ENCODE measurements at places on chromosomes 11 and 22.

DNA sequence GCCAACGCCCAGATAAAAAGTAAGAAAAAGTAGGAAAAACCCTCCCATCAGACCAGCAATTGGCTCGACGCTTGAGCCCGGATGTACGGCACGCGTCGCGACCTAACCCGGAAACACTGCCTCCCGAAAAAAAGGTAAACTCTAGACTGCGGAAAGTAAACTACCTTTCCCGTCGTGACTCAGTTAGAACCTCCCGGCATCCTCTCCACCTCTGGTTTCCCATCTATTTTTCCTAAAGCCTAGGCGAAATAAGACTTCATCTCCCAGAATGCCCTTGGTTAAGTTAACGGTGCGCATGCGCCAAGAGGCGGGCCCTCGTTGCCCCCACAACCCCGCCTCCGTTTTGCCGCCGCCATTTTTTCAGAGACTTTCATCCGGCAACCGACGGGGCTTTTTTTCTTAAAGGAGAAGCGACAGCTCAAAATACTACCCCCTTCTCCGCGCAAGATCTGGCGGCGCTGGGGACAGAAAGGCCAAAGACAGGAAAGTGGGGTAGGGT lies 678 bp upstream of the ZFP91 start:
- DNase-seq: peak; percentile 81

GRCh38 chr11:26063915-26064314 lies 268.0 kb upstream of the ANO3 start:
- no peak for DNase-seq

- no peak for DNase-seq
These were observed 876.3 kb downstream of the FAM181B start for GRCh38 chr11:81857386-81857785.

GRCh38 chr11:134069426-134070341 lies 812 bp downstream of the JAM3 start:
- no peak for DNase-seq

DNA sequence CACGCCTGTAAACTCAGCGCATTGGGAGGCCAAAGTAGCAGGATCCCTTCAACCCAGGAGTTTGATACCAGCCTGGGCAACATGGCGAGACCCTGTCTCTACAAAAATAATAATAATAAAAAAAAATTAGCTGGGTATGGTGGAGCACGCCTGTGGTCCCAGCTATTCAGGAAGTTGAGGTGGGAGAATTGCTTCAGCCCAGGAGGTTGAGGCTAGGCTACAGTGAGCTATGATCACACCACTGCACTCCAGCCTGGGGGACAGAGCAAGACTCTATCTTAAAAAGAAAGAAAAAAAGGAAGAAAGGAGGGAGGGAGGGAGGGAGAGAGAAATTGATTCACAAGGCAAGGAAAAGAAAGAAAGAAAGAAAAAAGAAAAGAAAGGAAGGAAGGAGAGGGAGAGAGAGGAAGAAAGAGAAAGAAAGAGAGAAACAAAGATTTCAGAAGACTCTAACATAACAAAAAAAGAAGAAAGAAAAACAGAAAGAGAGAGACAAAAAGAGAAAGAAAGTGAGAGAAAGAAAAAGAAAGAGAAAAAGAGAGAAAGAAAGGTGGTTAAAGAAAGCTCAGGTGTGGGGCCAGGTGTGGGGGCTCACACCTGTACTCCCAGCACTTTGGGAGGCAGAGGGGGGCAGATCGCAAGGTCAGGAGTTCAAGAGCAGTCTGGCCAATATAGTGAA lies 37.3 kb upstream of the MYH9 start:
- no peak for DNase-seq

DNA sequence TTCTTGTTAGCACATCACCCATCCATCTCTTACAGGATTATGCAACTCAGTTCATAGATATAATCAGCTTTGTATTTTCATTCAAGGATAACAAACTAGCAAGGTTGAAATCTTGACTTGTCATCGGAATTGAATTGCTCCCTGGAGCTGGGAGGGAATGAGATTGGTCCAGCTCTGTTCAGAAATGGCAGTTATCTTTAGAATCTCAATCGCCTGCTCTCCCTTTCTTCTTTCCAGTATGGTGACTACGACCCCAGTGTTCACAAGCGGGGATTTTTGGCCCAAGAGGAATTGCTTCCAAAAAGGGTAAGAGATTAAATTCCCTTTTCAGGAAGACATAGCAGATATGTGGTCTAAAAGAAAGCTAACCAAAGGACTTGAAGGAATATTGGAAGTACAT lies 51.0 kb downstream of the NF2 start:
- DNase-seq: no peak

GRCh38 chr22:50687829-50688228 lies 15.2 kb downstream of the SHANK3 start:
- no peak for DNase-seq

DNA sequence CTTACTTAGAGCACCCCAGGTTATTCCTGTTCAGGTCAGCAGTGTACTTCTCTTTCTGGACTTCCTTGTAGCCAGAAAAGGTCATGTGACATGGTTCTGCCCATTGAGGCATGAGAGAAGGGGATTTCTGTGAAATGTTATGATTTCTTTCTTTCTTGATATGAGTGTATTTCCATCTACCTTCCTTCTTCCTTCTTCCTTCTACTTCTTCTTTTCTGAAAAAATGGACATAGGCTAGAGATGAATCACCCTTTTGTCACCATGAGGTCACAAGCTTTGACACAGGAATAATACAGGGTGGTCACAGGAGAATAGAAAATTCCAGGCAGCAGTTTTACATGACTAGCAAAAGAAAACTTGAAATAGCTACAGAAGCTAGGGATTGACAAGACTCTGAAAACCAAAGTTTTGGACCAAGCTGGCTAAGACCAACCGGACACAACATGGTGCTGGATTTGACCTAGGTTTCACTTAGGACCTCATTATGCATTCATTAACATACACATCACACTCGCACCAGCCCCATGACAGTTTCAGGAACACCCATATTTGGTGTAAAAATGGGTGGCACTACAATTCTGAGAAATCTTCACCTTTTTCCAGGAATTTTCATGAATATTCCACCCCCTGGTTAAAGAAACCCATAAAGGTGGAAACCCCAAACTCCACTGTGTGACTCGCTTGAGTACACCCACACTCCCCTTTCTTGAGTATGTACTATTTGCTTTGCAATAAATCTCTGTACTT lies 21.2 kb upstream of the MAP6 start:
- no peak for DNase-seq

- DNase-seq: no peak
These were observed 7.6 kb downstream of the SLC29A2 start for GRCh38 chr11:66363805-66364535.
